ENCODE measurements at places on chromosomes 7 and 10.

GRCh38 chr10:72353965-72354355 lies 759 bp downstream of the DNAJB12 start:
- DNase-seq: no peak

DNA sequence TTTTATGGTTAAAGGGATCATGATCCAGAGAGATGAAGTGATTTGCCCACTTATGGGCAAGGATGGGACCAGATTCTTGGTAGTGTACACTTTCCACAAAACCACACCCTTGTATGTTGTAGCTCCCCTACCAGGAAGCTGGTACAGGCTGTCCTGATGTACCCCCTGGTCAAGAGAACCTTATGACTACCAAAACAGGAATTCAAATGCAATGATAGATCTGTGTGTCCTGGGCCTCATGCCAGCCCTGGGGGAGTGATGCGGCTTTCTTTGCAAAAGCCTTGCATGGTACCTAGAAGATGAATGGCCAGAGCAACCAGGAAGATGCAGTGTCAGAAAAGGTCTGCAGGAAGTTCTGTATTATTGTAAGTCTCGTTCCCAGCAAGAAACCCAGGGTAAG lies 94.9 kb upstream of the AGK start:
- DNase-seq: no peak

- peak; percentile 14 for DNase-seq
These were observed 36.0 kb upstream of the RSU1 start for GRCh38 chr10:16853201-16853600.

GRCh38 chr7:92658671-92659070 lies 68.5 kb upstream of the FAM133B start:
- no peak for DNase-seq

GRCh38 chr7:122676466-122676865 lies 22.5 kb downstream of the RNF133 start:
- DNase-seq: no peak

DNA sequence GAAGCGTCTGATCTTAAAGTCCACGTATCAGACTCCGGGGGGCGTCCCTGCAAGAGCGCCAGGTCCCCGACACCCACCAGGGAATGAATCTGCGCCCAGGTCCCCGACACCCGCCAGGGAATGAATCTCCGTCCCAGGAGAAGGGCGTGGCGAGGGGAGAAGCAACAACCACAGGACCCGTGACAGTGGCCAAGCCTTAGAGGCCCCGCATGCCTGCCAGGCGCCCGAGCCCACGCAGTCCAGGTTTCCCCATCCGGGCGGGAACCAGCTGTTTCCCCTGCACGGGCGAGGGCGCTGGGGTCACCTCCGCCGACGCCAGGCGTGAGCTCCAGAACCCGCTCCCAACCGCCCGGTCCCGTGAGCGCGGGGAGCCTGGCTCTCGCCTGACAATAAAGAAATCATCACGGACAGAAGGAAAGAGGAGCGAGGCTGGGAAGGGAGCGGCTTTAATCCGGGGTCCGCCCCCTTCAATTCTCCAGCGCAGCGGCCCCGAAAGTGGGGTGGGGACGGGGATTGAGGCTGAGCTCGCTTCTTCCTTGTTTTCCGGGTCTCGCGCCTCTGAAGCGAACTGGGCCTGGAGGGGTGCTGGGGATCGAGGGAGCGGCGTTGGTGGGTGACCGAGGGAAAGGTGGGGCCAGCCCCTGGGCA lies 29.0 kb upstream of the BMS1 start:
- no peak for DNase-seq

GRCh38 chr7:37081436-37081835 lies 357.1 kb upstream of the AOAH start:
- no peak for DNase-seq

DNA sequence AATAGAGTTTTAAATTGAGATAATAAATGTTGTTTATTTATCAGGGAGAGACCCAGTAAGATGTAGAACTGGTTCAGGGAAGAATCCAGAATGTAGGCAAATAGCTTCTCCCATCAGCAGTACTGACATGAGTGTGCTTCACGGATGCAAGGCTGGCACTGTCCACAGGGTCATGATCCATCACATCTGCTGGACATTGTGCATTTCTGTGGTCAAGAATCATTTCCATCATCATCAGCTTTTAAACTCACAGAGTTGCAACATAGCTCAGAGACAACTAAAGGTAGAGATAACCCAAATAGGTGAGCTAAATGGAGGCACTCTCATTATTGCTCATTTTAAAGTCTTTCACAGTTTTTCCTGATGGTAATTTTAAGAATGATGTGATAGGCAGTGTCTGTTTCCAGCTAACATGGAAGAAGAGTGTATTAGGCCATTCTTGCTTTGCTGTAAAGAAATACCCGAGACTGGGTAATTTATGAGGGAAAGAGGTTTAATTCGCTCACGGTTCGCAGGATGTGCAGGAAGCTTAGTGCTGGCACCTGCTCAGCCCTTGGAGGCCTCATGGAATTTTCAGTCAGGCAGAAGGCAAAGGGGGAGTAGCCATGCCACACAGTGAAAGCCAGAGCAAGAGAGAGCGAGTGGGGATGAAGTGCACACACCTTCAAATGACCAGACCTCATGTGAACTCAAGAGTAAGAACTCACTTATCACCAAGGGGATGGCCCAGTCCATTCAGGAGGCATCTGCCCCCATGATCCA lies 80.8 kb downstream of the INPP5A start:
- DNase-seq: no peak

- DNase-seq: peak; percentile 83
These were observed at the start of gene XPNPEP1 for GRCh38 chr10:109922976-109923921. Gene XPNPEP1 (minus strand): TSS chr10:109923511. CDS start chr10:109923433, 78 bp downstream.

- DNase-seq: no peak
These were observed 81.3 kb upstream of the DKK1 start for GRCh38 chr10:52232561-52233350.

GRCh38 chr10:117483056-117483590 lies 59.4 kb upstream of the EMX2 start:
- no peak for DNase-seq

GRCh38 chr7:69801729-69802682 lies 203.7 kb downstream of the AUTS2 start:
- DNase-seq: no peak

DNA sequence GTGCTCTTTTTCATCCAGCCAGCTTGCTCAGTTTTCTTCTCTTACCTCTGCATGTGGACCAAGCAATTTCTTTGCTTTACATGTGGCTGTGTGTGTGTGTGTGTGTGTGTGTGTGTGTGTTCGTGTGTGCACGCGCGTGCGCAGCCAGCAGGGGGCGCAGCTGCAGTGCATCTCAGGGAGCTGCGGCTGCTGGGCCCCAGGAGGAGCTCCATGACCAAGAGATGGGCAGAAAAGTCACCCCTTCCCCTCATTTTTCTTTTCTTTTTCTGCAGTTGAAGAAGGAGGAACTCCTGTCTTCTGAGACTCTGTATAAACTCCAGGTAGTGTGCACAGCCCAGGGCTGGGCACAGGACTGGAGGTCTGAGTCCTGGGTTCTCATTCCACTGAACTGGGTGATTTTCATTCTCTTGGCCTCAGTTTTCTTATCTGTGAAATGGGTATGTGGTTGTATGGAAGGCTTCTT lies 41.8 kb downstream of the BLNK start:
- DNase-seq: peak; percentile 71

- DNase-seq: no peak
These were observed 25.3 kb upstream of the NUDCD3 start for GRCh38 chr7:44515590-44516268.

DNA sequence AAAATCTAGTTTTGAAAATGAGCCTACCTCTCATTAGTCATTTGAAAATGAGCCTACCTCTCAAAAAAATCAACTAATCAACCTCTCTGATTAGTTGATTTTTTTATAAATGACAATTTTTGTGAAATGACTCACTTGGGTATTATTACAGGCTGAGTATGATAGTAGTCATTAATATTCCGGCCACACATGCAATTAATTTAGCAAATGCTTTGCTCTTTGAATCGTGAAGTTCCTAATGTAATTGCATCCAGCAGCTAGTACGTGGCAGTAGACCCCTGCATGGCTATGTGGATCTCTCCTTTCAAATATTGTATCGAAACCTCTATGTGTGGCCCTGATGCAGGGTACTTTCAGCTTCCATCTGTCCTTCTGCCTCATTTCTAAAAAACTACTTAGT lies 245.9 kb upstream of the PHYHIPL start:
- DNase-seq: no peak

DNA sequence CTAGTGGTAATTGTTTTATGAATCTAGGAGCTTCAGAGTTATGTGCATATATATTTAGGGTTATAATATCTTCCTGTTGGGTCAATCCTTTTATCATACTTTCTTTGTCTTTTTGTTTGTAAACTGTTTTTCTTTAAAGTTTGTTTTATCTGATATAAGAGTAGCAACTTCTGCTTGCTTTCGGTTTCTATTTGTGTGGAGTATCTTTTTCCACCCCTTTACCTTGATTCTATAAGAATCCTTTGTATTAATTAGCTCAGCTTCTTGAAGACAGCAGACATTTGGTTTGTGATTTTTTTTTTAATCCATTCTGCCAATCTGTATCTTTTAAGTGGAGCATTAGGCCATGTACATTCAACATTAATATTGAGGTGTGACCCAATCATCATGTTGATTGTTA lies 9.3 kb downstream of the CASP7 start:
- DNase-seq: no peak

DNA sequence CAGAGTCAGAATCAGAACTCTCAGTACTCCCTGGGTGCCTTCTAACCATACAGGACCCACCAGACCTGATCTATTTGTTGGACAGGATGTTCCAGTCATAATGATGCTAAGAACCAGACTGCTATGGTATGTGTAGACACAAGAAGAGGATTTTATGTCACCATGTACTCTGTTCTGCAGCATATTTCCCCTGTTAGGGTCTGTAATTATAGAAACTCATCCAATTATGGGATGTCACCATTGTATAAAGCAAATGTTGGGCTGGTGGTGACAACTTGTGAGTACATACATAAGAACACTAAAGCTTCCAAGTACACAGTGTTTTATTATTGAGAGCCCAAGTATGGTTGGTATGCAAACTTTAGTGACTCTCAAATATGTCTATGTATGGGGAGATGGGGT lies 67.1 kb upstream of the AGBL3 start:
- DNase-seq: peak; percentile 59

DNA sequence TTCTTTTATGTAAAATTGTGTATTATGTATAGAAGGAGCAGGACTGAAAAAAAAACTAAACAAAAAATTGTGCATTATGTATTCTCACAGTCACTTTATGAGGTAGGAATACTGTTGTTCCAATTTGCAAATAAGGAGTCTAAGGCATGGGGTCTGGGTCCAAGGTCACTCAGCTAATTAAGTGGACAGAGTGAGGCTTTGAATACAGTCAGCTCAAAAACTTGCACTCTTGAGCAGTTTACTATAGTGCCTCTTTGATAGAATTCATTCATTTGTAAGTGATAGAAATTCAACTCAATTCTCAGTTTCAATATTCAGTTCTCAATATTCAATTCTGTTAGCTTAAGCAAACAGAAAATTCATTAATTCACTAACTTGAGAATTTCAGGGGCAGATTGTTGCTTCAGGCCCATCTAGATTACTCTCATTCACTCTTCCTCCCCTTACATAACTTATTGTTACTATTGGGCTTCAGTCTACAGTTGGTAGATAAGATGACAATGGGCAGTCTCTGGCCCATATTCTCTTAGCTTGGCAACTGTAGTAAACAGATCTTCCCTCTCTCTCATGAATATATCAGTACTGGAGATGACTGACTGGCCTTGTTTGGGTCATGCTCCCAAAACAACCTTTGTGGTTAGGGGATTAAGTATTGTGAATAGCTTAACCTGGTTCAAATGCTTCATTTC lies 86.6 kb downstream of the BTAF1 start:
- DNase-seq: no peak

DNA sequence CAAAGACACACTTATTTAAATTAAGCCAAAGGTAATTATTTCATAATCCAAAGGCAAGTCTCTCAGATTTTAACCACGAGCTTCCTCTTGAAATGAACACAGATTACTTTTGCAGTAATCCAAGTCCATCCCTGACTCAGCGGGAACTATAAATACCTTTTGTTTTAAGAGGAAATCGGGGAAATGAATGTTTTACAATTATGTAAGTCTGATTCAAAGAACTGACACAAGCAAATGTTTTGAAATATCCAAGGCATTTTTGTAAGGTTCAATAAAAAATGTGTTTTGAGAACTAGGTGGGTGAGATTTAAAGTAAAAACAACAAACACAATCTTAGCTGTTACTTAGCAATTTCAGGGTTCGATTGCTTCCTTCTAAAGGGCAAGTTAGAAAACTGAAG lies 179.8 kb upstream of the ASAH2 start:
- no peak for DNase-seq

DNA sequence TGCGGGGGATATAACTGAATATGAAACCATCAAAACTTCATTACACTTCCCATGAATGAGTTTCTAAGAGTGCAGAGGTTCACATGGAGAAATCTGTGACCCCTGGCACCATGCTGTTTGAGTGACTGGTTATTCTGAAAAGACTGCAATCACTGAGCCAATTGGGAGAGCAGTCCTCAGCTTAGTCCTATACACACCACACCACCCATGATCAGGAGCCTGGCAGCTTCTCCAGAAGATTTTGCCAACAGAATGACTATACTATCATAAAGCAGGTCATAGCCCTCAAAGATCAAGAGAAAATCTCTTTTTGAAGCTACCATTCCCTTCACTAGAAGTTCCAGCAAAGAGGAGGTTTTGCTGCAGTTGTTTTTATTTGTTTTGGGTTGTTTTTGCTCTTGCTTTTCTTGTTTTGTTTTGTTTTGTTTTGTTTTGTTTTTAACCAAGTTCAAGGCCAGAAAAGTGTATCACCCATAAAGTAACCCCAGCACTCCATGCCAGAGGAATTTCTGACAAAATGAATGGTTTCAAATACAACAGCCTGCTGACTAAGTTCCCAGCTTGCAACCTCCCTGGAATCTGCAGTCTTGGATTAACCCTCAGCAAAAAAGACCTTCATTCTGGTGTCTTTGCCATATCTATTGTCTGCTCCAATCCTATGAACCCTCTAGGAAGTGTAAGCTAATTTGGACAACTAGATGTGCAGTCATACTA lies 19.7 kb upstream of the HGF start:
- no peak for DNase-seq

- DNase-seq: no peak
These were observed 85.2 kb upstream of the EGFR start for GRCh38 chr7:54933643-54934042.

GRCh38 chr10:122494833-122495232 lies 33.5 kb downstream of the HTRA1 start:
- no peak for DNase-seq

Data from activated CD4-positive, alpha-beta T cell treated with anti-CD3 and anti-CD28 coated beads, Interleukin-2, Interleukin-4, amounts not matched to agents 100 ng/mL and 50 ng/mL, durations not matched to agents 16 hours and 8 hours (primary cell).